Stimulated activated CD8-positive, alpha-beta memory T cell treated with anti-CD3 and anti-CD28 coated beads, Interleukin-4, amount 100 ng/mL, for 4 hours (primary cell): ENCODE measurements at places on chromosomes 13 and 19.

DNA sequence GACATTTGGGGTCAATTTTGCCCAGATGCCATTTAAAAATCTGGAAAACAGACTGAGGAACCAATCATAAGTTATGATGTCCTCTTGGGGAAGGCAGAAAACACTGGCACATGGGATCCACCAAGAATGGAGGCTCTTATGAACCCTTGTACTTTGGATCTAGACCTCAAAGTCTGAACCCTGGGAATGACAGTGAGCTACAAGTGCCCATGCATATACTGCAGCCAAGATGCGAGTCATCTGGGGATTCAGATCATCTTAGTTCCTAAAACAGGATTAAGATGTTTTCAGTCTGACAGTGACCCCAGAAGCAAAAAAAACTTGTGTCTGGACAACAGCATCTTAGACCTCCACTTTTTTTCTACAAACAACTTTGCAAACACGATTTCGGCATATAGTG, 100.2 kb upstream of the SIAH3 start:
- no peak for DNase-seq

DNA sequence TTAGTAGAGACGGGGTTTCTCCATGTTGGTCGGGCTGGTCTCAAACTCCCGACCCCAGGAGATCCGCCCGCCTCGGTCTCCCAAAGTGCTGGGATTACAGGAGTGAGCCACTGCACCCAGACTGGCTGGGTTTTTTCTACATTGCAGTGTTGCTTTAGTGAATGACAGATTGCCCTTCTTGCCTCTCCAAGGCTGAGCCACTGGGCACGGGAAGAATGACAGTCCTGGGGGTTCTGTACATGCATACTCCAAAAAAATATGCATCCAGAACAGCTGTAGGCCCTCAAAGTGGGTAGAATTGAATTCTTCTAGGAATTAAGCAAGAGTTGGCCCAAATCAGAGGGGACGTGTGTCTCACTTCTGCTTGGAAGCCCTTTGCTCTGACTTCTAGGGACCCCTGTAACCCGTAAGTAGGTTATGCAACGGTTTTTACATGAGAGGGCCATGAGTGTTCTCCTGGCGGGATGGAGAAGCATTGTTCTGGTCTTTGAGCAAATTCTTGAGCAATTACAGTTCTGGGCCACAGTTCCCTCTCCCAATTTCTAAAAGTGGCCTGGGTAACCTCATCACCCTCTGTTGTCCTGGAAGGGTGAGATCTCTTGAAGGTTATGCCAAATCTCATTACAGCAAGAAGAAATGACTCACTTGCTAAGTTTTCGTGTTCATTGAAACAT, 3.6 kb downstream of the ACTN4 start:
- DNase-seq: no peak

- DNase-seq: no peak
These were observed 1297.0 kb upstream of the ATXN8OS start for GRCh38 chr13:68810660-68811059.

DNA sequence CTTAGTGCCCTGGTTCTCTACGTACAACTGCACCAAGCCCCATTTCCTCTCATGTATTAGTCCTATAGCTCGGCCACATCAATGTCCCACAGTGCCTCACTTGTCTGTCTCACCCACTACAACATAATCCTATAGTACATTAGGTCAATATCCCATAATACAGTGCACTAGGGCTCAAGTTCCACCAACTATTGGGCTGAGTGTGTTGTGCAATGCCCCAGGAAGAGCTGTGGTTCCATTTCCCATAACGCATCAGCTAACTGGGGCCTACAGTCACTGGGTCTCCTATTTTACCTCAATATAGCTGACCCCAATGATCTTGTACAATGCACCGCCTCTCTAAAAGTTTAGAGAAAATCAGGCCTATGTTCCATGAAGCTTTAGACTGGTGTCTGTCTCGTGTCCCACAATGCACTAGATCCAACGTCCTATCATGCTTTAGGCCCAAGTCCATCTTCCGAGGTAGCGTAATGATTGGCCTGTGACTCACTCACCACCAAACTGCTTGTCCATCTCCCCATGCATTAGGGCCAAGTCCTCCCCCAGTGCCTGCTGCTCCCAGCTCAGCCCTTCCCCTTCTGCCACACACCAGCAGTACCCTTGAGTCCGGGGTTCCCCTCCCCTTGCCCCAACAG, 21.8 kb downstream of the TSKS start:
- no peak for DNase-seq

DNA sequence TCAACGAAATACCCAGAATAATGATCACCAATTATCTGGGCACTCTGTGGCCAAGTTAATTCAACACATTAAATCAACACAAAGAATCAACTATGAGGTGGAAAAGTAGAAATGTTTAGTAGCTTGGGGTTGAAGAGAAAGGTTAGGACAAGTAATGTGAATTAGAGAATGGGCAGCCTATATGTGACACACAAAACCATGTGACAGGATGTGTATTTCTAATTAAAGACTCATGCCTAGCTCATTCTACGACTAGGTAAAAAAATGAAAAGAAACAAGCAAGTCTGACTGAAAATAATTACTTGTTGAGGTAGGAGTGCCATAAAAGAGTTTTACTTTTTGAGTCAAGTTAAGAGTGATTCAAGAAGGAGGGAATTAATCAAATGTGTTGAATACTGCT, 2646.0 kb upstream of the PCDH20 start:
- DNase-seq: no peak

DNA sequence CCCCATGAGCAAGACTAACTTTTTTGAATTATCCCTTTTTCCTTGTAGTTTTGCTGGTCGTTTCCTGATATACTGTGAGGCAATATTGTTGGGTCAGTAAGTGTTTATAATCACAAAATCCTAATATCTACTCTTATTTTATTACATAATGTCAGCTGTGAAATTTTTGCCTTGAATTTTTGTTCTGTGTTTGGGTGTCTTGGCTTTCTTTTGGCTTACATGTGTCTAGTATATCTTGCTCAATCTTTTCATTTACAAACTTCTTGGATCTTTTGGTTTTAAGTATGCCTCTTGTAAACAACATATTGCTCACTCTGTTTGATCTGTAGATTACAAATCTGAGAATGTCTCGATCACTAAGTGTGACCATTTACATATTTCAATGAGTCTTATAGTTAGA, 330.3 kb upstream of the ARGLU1 start:
- no peak for DNase-seq

- no peak for DNase-seq
These were observed 533.9 kb downstream of the DCT start for GRCh38 chr13:93945621-93946020.

GRCh38 chr13:46116653-46117502, 12.0 kb upstream of the CPB2 start:
- DNase-seq: no peak
